Head of caudate nucleus (tissue), 42 donors: ENCODE measurements at places on chromosomes 5 and 9.

DNA sequence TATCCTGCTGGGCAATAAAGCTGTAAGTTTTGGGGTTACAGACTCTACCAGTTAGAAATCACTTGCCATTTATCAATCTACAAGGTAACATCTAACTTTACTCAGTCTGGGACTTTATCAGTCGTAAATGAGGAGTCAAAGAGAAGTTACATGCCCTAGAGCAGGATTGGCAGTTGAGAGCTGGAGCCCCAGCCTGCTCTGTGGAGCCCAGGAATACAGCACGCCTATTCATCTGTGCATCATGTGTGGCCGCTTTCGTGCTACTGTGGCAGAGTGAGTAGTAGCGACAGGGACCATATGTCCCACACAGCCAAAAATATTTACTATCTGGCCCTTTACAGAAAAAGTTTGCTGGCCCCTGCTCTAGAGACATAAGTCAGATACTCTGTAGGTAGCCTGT is 152.5 kb upstream of the NTRK2 start:
- DNase-seq = no peak

DNA sequence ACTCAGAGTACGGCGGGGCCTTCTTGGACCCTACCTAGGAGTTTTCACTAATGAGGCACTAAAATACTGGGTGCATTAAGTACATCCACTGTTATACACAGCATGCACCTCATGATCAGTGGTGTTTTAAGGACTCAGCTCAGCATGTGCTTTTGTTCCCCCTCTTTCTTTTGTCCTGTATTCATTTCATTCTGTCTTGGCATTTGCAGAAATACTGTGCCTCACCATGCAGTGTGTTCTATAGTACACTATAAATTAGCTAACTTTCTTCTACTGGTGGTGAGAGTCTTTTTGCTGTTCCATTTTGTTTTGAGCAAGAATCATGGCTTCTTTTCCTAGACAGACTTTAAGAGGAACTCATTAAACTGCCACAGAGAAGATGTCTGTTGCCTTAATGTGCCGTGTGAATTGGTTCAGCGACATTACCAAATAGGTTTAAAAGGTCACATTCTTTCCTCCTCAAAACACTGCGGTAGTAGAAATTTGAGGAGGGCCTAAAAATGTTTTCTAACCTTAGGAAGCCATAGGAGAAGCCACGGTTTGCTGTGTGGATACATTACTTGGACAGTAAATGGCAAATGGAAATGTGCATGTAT is 276.6 kb downstream of the MAST4 start:
- DNase-seq = no peak

DNA sequence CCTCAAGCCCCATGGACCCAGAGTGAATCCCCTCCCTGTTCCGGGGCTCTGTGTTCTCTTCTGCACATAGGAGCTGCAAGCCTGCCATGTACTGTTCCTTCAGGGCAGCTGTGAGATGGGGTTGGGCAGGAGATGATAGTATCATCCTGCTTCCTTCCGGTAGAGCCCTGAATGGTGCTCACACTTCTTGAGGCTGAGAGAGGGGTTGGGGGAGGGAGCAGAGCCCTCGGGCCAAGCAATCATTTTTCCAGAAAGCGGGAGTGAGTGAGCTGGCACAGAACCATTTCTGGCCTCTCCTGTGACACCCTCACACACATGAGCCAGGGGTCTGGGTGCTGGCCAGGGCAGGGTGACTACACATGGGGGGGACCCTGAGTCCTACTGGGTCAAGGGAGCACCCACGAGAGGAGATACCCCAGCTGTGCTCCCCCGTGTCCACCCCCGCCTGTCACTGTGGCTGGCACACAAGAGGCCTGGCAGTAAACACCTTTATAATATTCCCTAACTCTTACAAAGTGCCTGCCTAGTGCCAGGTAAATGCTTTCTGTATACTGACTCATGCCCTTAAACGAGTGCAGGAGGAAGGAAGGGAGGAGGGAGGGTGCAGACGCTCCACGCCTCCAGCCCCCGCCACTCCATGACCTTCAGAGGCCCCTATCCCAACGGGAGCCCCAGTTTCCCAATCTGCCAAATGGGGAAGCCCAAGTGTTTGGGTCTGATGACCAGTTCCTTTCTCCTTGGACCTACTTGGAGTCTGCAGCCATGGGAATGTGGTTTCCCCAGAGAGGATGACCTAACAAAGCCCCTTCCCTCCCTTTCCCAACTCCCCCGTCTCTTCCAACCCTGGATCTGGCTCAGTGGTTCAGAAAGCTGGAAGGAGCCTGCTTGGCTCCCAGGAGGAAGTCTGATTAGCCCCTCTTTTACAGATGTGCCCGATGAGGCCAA is 15.5 kb downstream of the AKNA start:
- no peak for DNase-seq

DNA sequence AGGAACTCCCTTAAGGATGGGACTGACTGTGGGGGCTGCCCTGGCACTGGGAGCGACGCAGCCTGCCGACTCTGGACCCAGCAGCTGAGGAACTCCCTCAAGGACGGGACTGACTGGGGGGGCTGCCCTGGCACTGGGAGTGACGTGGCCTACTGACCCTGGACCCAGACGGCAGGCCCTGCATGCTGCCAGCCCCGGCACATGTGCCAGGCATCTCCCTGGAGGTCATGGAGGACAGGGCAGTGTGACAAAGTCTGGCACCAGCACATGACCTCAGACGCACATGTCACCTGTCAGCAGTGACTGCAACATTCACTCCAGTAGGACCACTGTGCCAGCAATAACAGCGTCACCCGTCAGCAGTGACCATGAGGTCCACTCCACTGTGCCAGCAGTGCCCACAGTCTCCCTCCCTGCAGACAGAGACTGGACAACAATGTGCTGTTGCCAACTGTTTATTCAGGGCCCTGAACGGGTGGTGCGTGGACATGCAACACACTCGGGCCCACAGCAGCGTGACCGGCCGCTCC is 4.5 kb downstream of the FBXW5 start:
- peak; percentile 83 for DNase-seq

GRCh38 chr9:78239506-78239905 is 3.6 kb downstream of the CEP78 start:
- peak; percentile 80 for DNase-seq
